NK-92 treated with Interleukin-12 subunit alpha and Interleukin-12 subunit beta, amount 100 ng/mL, for 24 hours (cell line): ENCODE measurements at places on chromosomes 3 and 15.

- DNase-seq: no peak
Observed at GRCh38 chr15:71716990-71717389, 93.4 kb upstream of the NR2E3 start.

DNA sequence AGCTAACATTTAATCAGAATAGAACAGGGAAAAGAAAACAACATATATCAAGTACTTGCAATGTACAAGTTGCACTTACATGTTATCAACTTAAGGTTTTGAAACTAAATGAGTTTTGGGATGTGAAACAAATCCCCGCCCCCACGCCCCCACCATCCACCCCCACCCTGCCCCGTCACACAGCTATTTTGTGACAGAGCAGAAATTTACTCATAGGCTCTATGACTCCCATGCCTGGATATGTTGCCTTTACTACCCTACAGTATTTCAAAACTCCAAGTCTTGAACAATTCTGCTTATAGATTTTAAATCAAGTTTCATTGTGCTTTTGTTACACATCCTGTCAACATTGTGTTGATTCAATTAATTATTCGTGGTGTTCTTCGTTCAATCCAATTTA, 18.1 kb upstream of the IL1RAP start:
- no peak for DNase-seq

- DNase-seq: no peak
Observed at GRCh38 chr3:8845641-8846040, 76.2 kb upstream of the OXTR start.

DNA sequence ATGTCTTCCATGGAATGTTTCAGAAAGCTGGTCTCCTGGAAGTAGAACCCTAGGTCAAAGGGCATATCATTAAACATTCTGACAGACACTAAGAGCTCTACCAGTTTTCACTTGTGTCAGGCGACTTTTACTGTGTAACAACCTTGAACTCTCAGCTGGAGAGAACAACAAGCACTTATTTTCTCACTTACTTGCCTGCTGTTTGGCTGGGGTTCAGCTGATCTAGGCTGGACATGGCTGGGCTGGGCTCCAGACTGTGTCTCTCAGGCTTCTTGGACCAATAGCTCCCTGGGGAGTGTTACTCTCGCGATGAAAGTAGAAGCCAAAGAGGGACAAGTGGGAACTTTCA, 527.3 kb downstream of the SHQ1 start:
- DNase-seq: no peak

DNA sequence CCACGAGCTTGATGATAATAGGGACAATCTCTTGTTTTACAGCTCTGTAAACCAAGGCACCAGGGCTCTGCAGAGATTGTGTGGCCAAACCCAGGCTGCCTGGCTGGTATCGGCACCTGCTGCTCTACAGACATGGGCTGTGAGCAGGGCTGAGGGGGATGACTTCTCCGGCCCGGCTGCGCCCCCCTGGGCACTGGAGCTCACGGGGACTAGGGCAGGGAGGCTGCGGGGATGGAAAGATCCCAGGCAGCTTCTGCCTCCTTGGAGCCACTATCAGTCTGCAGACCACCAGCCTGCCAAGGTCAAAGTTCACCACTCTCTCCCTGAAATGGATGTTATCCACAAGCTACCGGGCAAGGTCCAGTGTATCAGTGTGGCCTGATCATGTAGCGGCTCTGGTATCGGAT, 22.0 kb upstream of the PIGZ start:
- no peak for DNase-seq

- no peak for DNase-seq
Observed at GRCh38 chr15:68801572-68802148, 19.0 kb downstream of the ANP32A start.

DNA sequence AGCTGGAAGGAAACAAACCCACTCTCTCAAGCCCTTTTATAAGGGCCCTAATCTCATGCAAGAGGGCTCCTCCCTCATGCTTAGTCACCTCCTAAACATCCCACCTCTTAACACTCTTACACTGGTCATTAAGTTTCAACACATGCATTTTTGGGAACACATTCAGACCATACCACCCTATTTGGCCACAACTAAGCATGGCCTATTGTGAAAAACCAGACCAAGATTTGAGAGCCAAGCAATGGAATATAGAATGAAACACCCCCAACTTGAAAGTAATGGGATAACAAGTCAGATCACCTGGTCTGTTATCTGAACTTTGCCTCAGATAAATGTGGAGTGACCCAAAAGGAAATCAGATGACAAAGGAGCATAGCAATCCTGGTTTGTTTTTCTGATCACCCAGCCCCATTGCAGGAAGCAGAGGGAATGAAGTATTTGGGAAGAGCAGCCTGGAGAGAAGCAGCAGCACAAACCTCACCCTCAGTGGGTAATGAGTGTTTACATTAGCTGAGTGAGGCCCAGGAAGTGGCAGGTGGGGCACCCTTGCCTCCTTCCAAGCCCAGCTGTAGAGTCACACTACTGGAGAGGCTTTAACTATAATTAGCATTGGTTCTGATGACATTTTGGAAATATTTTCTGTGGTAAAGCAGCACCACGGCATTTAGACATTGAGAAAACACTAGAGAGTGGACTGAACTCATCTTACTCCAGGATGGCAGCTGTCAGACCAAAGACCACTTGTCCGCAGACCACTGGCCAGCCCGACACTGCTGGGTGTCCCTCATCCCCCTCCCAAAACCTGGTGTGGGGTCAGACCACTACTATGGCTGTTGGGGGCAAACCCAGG, 48.8 kb upstream of the PRTG start:
- no peak for DNase-seq

GRCh38 chr3:30342318-30343060, 263.9 kb upstream of the TGFBR2 start:
- no peak for DNase-seq

DNA sequence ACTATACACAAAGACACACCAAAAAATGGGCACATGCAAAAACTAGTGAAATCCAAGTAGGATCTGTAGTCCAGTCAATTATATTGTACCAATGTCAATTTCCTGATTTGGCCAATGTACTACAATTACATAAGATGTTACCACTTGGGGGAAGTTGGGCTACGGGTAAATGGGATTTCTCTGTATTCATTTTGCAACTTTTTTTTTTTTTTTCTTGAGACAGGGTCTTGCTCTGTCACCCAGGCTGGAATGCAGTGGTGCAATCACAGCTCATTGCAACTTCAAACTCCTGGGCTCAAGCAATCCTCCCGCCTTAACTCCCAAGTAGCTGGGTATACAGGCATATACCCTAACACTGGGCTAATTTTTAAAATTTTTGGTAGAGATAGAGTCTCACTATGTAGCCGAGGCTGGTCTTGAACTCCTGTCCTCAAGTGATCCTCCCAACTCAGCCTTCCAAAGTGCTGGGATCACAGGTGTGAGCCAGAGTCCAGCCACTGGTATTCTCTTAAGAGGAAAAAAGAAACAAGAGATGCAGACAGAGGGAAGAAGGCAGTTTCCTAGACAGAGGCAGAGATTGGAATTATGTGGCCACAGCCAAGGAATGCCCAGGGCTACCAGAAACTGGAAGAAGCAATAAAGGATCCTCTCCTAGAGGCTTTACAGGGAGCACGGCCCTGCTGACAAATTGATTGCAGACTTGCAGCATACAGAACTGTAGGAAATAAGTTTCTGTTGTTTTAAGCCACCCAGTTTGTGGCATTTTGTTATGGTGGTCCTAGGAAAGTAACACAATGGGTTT, 33.3 kb downstream of the TFDP2 start:
- no peak for DNase-seq

DNA sequence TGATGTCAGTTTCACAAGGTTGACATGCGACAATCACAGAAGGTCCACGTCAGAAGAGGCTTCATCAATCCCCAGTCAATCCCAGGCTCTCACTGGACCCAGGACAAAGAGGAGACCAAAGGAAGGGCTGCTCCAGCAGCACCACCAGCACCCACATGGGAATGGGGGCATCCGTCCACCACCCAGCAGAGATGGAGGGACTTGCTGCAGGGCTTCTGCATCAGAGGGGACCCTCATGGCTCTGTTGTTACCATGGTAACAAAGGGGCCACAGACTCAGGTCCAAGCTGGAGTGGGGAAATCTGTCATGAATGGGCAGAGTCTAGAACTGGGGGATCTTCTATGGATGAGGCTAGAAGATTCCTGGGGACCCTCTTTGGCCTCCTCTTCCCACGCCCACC, 13.1 kb downstream of the PLA2G4F start:
- DNase-seq: no peak

DNA sequence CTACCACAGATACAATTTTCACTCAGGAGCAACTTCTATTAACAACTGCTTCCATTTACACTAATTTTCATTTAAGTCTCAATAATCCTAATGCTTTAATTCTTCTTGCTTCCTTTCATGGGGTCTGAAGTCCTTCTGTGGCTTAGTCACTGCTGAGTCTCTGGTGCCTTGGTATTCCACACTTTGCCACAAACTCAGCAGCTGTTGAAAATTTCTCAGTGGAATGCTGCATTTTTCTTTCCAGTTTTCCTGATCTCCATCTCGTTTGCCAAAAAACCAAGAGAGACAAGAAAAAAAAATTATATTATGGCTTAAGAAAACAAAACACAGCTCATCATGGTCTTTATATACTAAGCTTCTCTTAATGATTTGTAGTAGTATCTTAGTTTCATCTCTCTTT, 269.2 kb upstream of the AZI2 start:
- no peak for DNase-seq
